ENCODE measurements at places on chromosomes 6 and 20.
A peak's percentile ranks its signal among the peaks of the same experiment; 100 is the strongest.

- DNase-seq = no peak
These were observed 558.9 kb downstream of the PKHD1 start for GRCh38 chr6:51528556-51528955.

DNA sequence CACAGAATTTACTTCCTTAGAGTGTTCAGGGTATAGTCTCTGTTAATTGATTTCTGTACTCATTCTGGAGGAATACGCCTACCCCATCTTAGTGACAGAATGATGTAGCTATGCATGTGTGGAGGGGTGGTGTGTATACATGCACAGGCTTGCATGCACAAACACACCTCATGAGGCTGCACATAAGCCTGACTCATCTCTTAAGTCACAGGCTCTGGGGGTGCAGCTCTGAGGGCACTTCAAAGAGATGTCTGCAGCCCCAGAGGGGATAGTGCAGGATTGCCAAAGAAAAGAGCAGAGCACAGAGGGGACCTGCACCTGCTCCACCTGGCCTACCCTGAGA lies 24.6 kb downstream of the TBX18 start:
- DNase-seq = no peak

DNA sequence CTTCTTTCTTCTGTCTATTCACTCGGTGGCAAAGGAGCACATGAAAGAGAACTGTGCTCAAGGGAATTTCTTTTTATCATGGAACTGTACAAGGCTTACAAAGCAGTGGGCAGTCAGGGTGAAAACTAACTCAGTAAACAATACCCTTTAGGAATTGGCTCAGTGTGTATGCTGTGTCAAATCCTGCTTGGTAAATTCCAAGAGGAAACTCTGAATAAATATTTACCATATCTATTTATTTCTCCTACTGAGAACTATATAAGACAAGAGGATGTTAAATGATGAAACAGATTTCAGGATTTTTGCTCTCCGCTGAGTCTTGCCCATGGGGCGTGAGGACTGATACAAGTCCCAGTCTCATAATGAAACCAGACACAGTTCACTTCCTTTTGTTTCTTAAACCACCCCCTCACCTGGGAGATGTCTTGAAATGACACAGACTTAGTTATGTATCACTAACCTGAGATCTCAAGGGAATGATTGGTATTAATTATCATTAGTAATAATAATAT lies 188.8 kb downstream of the BACH2 start:
- peak; percentile 33 for DNase-seq

DNA sequence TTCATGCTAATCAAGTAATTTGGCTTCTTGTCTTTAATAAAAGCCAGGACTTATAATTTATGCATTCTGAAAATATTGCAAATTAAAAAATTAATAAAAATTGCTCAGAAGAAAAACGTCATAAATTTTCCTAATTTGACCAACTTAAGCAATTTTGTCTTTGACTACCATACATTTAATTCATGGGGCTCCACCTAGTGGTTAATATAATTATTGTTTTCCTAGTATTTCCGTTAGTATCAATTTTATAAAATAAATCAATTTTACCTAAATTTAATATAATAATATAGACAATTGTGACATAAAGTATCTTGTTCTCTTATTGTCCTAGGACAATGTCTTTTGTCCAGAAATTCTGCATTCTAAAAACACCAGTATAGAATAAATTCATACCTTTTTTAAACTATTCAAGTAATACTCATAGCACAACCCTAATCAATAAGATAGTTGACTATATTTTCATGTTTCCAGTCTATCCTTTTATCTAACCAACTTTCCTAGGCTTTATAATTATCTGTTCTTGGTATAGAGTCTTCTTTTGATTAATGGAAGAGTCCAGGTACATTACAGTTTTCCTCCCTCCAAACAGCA lies 319.9 kb downstream of the TRDN start:
- DNase-seq = no peak

- DNase-seq = peak; percentile 18
These were observed 27.8 kb downstream of the SLC23A2 start for GRCh38 chr20:4973330-4974097.

DNA sequence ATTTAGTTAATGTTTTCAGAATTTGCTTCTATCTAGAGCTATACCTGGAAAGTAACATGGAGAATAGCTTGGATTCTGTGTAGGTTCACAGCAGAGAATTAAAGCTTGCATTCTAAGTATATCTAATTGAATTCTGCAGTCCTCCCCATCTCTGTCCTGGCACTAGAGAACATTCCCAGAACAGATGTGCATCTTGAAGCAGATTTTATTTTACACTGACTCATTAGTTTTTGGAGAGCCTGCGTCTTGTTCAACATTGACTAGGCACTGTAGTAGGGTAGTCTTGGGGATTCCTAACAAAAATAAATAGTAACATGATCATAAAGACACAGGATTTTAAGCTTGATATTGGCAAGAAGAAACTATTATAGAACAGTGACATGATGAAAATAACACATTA lies 36.2 kb upstream of the BAG2 start:
- no peak for DNase-seq

DNA sequence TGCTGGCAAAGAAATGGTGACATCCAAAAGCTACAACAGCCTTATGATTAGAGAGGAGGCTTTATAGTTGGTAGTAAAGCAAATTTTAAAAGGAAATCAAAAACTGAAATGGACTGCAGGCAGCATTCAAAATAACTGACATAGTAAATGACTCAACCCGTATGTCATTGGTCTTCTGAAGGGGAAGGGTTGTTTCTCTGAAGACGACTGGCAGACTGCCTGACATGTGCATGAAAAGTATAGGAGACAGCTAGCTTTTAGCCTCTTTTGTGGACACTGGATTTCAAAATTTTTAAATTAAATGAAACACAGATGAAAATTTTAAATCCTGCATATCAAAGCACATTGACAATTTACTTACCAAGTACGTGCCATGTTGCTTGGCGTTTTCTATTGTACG lies 90.7 kb downstream of the TRMT6 start:
- no peak for DNase-seq

DNA sequence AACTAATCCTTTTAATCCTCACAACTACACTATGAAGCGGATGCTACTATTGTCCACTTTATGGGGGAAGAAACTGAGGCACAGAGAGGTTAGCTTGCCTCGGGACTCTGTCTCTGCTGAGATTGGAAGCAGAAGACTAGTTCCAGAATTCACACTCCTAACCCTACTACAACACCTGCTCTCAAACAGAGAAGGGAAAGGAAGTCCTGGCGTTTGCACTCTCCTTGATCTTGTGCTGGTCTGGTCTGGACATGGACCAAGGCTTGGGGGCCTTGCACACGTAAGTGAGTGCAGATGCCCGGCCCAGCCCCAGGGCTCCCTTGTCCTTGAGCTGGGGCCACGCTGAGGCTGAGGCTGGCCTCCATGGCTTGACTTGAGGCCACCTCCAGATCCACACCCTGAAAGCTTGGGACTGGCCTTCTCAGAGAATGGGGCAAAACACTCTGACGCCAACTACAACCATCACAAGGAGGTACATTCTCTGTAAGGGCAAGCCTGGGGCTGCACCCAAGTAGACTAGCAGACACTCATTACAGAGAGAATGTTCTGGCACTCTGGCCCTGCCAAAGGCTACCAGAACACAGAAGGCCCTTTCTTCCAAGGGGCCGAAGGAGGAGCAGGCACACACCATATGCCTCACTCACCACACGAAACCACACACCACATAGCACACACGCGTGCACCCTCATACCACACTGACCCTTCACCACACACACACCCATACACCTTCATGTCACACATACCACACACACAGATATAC lies 33.3 kb upstream of the EZR start:
- DNase-seq = no peak

DNA sequence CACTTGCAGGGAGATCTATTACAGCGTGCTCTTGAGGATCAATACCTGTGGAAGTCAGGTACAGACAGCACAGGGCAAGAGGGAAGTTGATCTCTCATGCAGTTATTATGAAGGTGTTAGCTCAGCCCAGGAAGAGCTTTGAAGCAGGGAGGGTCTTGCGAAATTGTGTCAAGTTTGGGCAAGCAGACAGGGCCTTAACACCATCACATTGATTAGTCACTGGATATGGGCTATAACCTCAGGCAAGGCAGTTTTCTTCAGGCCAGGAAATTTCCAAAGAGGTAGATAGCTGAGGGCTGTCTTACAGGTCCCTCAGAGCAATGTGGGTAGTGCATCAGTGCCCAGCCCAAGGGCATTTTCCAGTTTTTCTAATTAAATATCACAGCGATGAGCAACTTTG lies 643.8 kb downstream of the DHX35 start:
- no peak for DNase-seq

DNA sequence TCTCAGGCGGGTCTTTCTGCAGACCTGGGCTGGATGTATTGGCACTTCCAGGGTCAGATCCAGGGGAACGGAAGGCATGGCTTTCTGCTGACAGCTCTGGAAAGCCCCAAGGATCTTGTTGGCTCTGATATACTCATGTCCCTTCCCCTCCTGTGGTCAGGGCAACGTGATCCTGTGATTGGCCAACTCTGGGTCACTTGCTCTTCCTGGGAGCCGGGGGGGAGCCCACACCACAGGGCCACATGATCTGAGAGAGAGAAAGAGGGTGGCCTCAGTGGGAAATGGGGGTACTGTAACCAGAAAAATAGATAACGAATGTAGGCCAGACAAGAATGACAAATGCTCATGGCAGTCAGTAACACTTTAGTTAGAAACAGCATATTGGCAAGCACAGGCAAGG lies 223.0 kb downstream of the NFATC2 start:
- DNase-seq = no peak

GRCh38 chr6:163309491-163310026 lies 105.0 kb upstream of the QKI start:
- DNase-seq = no peak

GRCh38 chr6:12472601-12473038 lies 182.5 kb downstream of the EDN1 start:
- no peak for DNase-seq

DNA sequence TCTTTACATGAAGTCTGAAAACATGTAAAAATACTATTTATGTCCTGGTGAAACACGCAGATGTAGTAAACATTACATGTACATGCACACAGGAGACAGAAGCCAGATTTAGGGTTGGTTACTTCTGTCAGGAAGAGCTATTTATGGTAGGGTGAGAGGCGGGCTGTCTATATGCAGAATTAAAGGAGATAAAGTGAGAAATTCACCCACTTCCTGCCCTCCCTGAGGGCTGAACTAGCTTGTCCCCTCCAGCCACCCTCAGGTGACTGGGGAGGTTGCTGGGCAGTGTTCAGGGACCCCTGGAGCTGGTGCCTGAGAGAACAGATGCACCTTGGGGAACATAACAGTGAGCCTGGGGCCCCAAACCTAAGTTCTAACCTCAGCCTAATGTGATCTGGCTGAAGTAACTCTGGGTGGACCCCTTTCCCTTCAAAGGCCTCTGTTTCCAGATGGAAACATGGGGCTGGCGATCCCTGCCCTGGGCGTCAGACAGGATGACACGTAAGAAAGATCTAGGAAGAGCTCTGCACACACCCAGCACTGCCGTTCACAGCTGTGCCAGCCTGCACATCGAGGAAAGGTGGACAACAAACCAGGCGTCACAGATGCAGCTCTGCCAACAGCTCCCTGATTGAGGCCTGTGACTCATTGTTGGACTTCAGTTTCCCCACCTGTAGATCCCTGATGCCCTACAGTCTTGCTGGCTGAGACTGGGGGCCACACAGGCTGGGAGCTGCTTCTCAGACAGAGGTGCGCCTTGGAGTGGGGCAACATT lies 1.3 kb downstream of the PI16 start:
- no peak for DNase-seq

DNA sequence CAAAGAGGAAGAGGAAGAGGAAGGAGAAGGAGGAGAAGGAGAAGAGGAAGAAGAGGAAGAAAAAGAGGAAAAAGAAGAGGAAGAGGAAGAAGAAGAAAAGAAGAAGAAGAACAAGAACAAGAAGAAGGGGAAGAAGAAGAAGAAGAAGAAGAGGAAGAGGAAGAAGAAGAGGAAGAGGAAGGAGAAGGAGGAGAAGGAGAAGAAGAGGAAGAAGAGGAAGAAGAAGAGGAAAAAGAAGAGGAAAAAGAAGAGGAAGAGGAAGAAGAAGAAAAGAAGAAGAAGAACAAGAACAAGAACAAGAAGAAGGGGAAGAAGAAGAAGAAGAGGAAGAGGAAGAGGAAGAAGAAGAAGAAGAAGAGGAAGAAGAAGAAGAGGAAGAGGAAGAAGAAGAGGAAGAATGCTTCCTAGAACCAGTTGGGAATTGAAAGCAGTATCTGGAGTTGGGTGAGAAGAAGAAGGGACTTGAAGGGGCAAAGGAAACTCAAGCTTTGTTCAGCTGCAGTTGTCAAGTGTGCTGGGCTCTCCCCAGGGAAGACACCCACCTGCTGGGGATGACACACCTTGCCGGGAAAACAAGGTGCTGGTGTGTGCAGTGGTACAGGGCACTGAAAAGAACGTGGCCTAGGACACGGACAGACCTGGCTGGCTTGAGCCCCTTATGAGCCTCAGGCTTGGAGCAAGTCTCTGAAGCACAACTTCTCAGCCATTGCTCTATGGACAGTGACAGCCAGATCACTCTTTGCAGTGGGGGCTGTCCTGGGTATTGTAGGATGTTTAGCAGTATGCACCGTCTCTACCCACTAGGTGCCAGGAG lies 30.1 kb upstream of the ARFGEF2 start:
- no peak for DNase-seq

DNA sequence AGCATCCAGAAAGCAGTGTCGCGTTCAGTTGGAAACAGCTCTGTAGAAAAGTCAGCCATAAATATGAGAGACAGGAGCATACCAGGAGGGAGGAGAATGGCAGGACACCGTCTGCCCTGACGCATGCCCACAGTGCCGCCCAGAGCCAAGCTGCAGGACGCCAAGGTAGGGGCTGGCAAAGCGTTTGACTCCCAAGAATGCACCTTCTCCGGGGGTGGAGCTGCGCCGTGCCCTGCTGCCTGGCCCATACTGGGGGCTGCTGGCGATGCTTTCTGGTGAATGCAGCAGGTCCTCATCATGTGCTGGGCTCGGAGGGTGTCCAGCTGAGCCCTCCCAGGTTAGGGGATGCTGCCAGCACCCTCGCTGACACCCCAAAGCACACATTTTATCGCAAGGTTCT lies 349.8 kb downstream of the CDH4 start:
- DNase-seq = no peak

- no peak for DNase-seq
These were observed 360.0 kb downstream of the CD83 start for GRCh38 chr6:14477559-14477958.

GRCh38 chr20:49310705-49311104 lies 32.8 kb upstream of the ZNFX1 start:
- no peak for DNase-seq

- DNase-seq = no peak
These were observed 490.4 kb downstream of the CDKAL1 start for GRCh38 chr6:21024616-21025015.

- no peak for DNase-seq
These were observed 7.3 kb downstream of the ZKSCAN3 start for GRCh38 chr6:28357036-28357435.

GRCh38 chr6:125123468-125124048 lies 30.0 kb upstream of the TPD52L1 start:
- no peak for DNase-seq

DNA sequence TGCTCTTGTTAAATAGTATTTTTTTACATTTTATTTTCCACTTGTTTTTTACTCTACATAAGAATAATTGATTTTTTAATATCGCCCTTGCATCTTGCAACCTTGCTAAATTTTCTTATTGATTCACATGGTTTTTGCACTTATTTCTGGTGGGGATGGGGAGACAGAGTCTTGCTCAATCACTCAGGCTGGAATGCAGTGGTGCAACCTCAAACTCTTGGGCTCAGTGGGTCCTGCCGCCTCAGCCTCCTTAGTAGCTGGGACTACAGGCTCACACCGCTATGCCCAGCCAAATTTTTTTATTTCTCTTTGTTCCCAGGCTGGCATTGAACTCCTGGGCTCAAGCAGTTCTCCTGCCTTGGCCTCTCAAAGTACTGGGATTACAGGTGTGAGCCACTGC lies 30.3 kb downstream of the LIN28B start:
- DNase-seq = no peak

- no peak for DNase-seq
These were observed 45.5 kb upstream of the SNAP25 start for GRCh38 chr20:10172998-10173655.

Data from stimulated activated CD4-positive, alpha-beta T cell treated with anti-CD3 and anti-CD28 coated beads, Interleukin-4, amount 100 ng/mL, for 1 hour (primary cell).